ENCODE measurements at places on chromosomes 2 and 18.
A peak's percentile ranks its signal among the peaks of the same experiment; 100 is the strongest.

GRCh38 chr2:74876081-74876886 lies 42.4 kb downstream of the HK2 start:
- peak; percentile 86 for DNase-seq

DNA sequence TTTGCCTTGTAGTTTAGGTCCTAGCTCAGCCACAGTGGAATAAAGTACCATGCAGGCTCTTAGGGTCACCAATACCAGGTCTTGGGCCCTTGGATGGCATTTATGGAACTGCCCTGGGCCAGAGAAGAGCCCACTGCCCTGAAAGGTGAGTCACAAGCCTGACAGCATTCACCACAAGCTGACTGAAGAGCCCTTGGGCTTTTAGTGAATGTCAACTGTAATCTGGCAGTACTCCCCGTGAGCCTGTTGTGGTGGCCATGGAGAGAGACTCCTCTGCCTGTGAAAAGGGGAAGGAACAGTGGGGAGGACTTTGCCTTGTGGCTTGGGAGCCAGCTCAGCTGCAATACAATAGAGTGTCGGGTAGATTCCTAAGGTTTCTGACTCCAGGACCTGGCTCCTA lies 1389.7 kb downstream of the DSC3 start:
- no peak for DNase-seq

DNA sequence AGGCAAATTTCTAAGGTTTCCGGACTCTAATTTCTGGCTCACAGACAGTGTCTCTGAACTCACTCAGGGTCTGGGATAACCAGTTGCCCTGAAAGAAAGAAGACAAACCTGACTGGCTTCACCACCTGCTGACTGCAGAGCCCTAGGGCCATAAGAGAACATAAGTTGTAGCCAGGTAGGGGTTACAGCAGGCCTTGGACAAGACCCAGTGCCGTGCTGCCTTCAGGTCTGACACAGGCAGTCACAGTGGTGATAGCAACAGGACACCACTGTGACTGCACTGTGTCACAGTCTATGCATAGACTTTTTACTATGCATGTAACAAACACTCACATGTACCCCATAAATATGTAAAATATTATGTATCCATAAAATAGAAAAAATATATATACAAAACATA lies 508.5 kb downstream of the PID1 start:
- DNase-seq = no peak

- peak; percentile 74 for DNase-seq
These were observed at the start of gene ZSWIM2 for GRCh38 chr2:186848873-186849578. ZSWIM2 (minus strand) TSS chr2:186849170; CDS start chr2:186849130, 40 bp downstream.

- no peak for DNase-seq
These were observed 393.7 kb upstream of the FANCL start for GRCh38 chr2:58634653-58635370.

DNA sequence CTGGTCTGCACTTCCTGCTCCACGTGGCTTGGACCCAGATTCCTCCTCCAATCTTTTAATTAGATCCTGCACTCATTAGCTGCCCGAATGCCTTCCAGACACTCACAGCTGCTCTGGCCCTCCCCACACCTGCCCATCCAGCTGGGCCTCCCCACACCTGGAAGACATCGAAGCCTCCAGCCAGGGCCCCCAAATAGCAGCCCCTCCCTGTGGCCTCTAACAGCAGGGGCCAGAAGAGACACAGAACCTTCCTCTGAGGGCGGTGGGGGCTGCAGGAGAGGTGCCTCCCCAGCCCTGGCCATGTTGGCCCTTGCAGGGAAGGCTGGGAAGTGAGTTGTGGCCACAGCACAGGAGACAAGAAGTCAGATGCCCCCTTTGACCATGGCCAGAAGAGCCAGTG lies 252.8 kb downstream of the DYSF start:
- no peak for DNase-seq

- no peak for DNase-seq
These were observed 242.9 kb upstream of the GYPC start for GRCh38 chr2:126413079-126413478.

DNA sequence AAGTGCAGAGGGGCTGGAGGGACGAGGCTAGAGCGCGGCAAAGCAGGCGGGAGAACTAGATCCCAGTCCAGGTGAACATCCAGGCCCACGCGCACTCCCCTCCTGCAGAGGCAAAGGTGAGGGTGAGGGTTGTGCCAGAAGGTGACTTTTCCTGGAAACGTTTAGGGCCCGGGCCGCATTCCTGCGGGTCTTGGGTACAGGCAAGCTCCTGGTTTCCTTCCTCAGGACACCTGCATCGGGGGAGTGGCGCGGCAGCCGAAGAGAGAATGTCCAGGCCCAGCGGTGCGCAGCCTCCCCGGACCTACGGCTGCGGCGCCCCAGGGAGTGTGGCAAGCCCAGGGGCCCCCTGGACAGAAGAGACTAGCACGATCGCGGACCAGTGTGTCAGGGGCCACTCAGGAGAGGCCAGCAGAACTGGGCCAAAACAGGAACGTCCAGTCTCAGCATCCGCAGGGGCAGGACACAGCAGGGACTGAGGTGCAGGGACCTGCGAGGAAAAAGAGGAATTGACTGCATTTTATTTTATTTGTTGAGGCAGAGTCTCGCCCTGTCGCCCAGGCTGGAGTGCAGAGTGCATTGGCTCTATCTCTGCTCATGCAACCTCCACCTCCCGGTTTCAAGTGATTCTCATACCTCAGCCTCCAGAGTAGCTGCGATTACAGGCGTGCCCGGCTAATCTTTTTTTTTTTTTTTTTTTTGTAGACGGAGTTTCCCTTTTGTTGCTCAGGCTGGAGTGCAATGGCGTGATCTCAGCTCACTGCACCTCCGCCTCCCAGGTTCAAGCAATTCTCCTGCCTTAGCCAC lies 8.7 kb upstream of the IMPA2 start:
- DNase-seq = no peak

GRCh38 chr18:3703732-3704176 lies 253.8 kb downstream of the TGIF1 start:
- DNase-seq = no peak

- DNase-seq = no peak
These were observed 91.0 kb upstream of the CCBE1 start for GRCh38 chr18:59787998-59788790.

- no peak for DNase-seq
These were observed 6.1 kb downstream of the FAM124B start for GRCh38 chr2:224395620-224396390.

GRCh38 chr2:218023636-218024035 lies 20.8 kb upstream of the TNS1 start:
- DNase-seq = no peak

DNA sequence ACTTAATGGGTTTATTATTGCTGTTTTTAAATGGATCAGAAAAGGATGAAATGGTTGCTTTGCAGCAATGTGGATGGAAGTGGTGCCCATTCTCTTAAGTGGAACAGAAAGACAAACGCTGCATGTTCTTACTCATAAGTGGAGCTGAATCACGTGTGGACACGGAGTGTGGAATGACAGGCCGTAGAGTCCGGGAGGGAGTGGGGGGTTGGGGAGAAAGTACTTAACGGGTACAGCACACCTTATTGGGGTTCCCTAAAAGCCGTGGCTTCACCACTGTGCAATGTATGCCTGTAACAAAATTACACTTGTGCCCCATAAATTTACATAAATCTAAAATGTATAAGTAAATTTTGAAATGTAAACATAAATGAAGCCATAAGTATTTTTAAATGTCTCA lies 64.0 kb upstream of the CTDP1 start:
- no peak for DNase-seq

- no peak for DNase-seq
These were observed 55.4 kb downstream of the CDC42EP3 start for GRCh38 chr2:37615804-37616676.

GRCh38 chr2:144663207-144663606 lies 143.3 kb upstream of the ZEB2 start:
- DNase-seq = no peak

- no peak for DNase-seq
These were observed 17.3 kb downstream of the ACMSD start for GRCh38 chr2:134855709-134856108.

DNA sequence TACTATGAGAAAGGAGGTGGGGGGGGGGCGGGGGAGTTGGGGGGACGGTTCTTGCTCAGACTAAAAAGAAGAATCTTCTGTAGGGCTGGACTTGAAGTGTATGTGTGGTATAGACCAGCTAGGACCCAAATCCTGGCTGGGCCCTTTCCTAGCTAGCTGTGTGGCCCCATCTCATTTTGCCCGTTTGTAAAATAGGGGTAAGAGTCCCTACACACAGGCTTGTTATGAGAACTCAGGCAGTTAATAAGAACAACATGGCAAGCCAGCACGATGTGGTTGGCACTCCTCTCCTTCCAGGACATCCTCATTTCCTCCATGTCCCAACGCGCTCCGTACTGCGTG lies 1.1 kb downstream of the EVA1A start:
- no peak for DNase-seq

- DNase-seq = no peak
These were observed 36.8 kb downstream of the LAMA3 start for GRCh38 chr18:23725827-23726661.

- DNase-seq = no peak
These were observed 52.2 kb upstream of the KCNH7 start for GRCh38 chr2:162890690-162891311.

DNA sequence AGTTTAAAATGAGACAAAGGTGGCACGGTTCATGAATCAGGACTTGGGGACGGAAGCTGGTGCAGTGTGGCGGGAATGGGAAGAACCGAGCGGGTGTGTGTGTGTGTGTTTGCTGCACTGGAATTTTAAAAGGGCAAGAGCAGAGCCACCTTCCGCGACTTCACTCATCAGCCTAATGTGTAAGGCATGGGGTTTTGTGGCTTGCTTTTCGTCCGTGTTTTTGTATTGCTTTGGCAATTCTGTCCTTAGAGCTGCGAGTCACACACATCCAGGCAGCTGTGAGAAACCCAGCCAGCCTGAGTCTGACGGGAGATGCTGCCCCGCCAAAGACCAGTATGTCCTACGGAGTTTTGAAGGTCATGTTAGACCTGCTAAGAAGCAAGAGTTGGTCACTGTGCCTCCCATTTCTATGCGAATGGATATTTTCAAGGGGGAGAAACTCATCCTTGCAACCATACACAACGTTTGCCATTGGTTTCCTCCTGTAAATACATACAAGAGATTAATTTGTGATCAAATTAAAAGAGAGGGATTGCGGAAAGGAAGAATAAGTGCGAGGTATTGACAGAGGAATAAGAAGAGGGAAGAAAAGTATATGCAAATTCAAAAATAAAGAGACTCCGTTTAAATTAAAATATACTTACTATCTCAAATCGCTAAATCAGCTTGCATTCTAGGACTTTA lies 665 bp upstream of the CACNB4 start:
- no peak for DNase-seq

DNA sequence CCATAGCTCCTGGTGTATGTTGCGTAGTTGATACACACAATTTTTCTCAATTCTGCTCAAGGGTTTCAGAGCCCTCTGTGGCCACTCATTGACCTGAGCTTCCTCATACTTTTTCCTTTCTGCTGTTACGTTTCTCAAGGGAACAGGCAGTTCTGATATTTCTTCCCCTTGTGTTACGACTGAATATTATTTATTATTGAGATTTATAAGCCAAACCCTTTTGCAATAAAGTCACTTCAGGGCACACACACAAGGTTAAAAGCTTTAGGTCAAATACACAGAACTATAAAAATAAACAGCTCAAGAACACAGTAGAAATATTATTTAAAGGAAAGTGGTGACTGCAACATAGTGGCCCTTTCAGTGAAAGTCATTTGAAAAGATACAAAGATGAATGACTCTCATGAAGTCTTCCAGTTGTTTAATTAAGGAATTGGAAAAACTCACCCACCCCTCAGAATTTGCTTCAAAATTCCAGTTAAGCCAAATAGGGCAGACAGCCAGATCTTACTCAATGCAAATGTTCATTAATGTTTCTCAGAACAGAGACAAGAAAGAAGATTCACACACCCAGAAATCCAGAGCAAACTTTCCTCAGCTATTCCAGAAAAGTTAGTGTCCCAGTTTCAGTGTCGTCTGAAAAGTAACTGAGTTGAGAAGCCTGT lies 179.7 kb downstream of the TRIB2 start:
- DNase-seq = no peak

DNA sequence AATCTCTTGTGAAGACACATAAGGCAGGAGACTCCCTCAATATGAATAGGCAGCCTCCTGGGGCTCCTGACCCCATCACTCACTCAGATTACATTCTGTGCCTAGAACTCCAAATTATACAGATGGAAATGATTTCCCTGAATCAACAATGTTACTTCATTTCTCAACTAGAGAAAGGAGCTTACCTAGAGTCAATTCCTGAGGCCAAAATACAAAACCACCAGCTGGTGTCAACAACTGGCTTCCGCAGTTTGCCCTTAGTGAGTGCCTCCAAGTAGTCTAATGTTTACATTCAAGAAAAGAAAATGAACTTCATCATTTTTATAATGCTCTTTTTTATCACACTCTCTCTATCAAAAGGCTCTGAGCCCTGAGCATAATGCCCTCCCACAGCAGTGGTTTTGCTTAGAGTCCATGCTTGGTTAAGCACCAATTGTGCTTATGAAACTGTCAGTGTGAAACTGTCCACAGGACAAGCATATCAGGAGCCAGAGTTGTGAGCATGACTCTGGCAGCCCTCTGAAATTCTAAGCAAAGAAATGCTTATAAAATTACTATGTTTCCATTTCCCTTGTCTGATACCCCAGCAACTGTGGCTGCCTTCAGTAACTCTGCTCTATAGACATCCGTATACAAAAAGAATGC lies 305.7 kb upstream of the PKDCC start:
- DNase-seq = no peak

GRCh38 chr2:145909766-145910165 lies 1389.8 kb upstream of the ZEB2 start:
- no peak for DNase-seq
